NCI-H748 treated with DMSO at 0.1 percent for 48 hours (cell line): ENCODE measurements at places on chromosomes 2 and 18.

GRCh38 chr2:145800151-145801091, 1280.5 kb upstream of the ZEB2 start:
- DNase-seq = peak; percentile 69

- DNase-seq = no peak
Measured at GRCh38 chr2:230904856-230905447, 20.1 kb downstream of the GPR55 start.

- no peak for DNase-seq
Measured at GRCh38 chr2:218755198-218755566, 26.8 kb upstream of the CYP27A1 start.

GRCh38 chr2:98452396-98453027, 7.9 kb downstream of the INPP4A start:
- no peak for DNase-seq

DNA sequence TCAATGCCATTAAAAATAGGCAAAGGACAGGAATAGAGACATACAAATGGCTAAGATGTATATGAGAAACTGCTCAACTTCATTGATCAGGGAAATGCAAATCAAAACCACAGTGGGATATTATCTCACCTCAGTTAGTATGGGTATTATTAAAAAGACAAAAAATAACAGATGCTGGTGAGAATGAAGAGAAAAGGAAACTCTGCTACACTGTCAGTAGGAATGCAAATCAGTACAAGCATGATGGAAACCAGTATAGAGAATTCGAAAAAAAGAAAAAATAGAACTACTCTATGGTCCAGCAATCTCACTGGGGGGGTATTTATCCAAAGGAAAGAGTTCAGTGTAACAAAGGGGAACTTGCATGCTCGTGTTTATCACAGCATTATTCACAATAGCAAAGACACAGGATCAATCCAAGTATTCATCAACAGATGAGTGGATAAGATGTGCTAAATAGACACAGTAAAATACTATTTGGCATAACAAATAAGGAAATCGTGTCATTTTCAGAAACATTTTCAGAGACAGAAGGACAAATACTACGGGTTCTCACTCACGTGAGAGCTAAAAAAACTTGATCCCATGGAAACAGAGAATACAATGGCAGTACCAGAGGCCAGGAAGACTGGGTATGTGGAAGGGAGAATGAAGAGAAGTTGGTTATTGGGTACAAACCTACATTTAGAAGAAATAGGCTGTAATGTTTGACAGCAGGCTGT, 60.6 kb downstream of the CCDC74A start:
- DNase-seq = no peak

GRCh38 chr18:76474824-76475223, 20.2 kb downstream of the ZNF516 start:
- no peak for DNase-seq
